Posterior cingulate gyrus (tissue), 11 donors: ENCODE measurements at places on chromosomes 12 and 14.

DNA sequence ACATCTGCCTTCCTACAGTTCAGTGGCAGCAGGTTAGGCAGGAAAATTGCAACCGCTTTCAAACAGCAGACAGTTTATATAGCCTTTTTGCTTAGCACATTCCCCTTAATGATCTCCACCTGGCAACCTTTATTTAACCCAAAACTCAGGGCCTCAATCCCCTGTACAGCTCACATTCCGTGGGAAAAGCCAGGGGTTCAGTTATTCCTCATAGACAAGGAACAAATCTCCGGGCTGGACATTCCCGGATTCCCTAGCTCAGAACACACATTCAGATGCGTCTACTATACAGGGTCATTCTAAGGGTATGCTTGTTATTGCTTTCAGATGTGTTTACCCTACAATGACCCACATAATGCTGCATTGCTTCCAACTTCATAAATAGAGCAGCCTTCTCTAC is 73.8 kb upstream of the DCN start:
- DNase-seq, result no peak

DNA sequence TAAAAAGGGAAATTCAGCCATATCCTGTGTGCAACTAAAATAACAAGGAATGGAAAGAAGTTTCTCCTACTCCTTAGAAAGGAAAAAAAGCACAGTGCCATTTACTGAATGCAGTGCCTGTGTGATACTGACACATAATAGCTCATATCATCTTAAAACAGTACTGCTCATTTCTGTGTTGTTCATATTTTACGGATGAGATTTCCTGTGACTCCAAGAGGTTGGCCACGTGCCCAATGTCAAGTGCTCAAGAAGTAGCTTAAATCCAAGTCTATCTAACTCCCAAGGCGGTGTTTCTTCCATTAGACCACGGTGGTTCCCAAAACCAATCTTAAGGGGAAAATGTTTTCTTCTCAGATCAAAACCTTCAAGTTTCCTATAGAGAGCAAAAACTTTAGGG is 20.0 kb downstream of the MAP3K9 start:
- no peak for DNase-seq

GRCh38 chr12:27252934-27253333 is 8.8 kb downstream of the STK38L start:
- DNase-seq, result no peak

- DNase-seq, result no peak
Observed at GRCh38 chr12:67920413-67920812, 68.8 kb upstream of the IFNG-AS1 start.

- DNase-seq, result no peak
Observed at GRCh38 chr14:64680714-64681065, 23.5 kb upstream of the PLEKHG3 start.

GRCh38 chr12:113165521-113166450 is 16.3 kb downstream of the CFAP73 start:
- DNase-seq, result no peak

- DNase-seq, result no peak
Observed at GRCh38 chr12:124323771-124324530, 29.1 kb downstream of the RFLNA start.

DNA sequence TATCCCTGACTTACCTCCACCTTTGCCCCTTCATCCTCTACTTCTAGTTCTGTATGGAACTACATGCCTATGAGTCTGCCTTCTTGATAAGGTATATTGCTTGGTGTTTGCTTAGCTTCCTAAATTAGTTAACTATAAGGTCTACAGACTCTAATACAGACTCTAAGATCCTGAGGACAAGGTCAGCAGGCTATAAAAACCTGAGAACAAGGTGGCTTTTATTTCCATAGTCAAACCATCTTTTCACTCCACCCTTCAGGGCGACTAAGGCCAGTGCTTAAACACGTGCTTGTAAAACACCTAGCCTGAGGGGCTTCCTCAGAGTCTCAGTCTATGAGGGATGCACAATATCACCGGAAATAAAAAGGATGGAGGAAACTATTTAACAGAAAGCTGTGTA is 36.1 kb upstream of the COL2A1 start:
- DNase-seq, result no peak

GRCh38 chr12:72144553-72144952 is 127.6 kb upstream of the TRHDE start:
- no peak for DNase-seq

GRCh38 chr14:81371802-81372201 is 28.3 kb downstream of the STON2 start:
- no peak for DNase-seq

DNA sequence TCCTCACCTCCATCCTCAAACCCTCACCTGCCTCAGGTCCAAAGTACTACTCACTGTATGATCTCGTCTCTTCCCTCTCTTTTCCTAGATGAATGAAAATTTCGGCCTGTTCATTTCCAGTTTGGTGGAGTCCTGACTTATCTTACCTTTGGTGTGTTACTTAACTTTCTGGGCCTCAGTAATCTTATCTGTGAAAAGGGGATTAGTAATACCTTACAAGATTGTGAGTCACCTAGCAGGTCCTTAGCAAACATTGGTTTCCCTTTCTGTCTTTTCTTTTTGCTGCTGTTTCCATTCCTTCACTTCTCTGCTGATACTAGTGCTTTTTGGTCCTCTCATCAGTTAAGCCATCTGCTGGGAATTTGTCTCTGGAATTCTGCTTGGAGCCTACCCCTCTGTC is 52.8 kb downstream of the AKAP6 start:
- DNase-seq, result no peak

DNA sequence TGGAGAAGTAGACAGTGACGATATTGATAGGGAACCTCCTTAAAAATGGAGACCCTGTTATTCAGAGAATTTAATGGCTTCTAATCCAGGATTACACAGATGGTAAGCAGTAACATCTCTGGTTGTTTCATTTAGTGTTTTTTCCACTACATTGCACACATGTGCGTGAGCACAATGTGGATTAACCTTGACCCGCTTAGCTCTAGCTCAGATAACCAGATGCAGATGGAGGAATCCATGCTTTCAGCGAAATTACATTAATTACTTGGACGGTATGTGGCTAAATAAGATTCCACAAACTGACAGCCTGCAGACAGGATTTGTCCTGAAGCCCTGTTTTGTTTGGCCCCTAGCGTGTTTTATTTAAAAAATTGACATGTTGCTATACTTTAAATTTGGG is 378.4 kb downstream of the CCDC91 start:
- DNase-seq, result no peak

DNA sequence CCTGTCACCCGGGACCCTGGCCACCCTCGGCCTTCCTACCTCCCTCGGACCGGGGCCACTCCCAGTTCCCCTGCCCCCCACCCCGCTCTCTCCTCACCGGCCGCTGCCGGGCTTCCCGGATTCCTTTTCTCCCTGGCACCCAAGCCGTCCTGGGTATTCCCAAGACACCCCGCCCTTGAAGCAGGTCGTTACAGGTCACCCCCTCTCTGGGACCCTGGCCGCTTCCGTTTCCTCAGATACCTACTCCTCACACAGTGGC is 493 bp downstream of the NUMB start:
- DNase-seq, result peak; percentile 86

DNA sequence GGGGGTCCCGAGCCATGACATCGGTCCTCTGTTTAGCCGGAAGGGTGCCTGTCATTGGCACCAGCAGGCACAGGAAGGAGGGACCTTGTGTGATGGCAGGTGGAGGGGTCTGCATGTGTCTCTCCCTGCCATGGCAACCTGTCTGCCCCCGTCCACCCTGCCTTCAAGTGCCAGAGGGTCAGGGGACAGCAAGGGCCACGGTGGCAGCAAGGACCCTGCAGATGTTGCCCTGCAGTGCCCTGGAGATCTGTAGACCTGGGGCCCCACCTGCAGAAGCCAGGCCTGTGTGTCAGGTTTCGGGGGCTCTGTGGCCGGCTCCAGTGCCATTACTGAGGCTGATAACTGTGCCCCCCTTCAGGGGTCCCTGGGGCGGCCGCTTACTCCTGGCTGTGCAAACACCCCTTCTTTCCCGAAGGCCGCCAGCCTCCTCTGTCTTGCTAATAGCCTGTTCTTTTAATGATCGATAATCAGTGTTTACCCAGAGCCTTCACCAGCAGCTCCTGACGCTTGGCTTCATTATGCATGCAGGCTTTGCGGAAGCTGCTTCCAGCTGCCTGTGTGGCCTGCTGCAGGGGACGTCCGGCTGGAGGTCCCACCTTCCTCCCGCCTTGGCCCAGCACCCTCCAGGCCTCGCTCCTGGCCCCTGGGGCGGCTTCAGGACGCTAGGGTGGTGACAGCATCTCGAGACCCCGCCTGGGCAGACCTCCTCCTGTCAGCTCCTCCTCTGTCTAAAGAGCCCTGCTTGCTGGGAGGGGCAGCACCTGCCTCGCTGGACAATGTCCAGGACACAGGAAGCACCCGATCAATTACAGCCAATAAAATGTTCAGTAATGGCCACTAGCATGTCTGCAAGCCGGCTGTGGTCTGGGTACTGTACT is 153.0 kb downstream of the KIF26A start:
- DNase-seq, result no peak

GRCh38 chr12:60194678-60195077 is 598.8 kb downstream of the SLC16A7 start:
- no peak for DNase-seq

DNA sequence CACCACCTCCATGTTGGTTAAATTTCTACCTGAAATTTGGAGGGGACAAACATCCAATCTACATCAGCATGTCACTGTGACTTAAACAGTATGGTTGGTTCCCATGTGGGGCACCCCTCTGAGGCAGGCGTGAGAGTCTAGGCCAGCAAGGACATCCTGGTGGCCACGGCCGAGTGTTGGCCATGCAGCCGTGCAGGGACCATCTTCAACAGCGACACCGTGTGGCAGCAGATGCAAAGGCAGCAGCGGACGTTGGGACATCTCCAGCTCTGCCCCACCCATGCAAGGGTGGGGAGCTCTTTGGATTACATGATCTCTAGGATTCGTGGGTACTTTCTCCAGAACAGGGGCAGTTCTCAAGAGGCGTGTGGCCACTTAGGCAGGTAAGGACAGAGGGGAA is 49.8 kb downstream of the NOC4L start:
- DNase-seq, result no peak

- DNase-seq, result no peak
Observed at GRCh38 chr12:51972422-51972812, 20.9 kb downstream of the ACVR1B start.

GRCh38 chr14:68937471-68938270 is 41.4 kb downstream of the ACTN1 start:
- no peak for DNase-seq

DNA sequence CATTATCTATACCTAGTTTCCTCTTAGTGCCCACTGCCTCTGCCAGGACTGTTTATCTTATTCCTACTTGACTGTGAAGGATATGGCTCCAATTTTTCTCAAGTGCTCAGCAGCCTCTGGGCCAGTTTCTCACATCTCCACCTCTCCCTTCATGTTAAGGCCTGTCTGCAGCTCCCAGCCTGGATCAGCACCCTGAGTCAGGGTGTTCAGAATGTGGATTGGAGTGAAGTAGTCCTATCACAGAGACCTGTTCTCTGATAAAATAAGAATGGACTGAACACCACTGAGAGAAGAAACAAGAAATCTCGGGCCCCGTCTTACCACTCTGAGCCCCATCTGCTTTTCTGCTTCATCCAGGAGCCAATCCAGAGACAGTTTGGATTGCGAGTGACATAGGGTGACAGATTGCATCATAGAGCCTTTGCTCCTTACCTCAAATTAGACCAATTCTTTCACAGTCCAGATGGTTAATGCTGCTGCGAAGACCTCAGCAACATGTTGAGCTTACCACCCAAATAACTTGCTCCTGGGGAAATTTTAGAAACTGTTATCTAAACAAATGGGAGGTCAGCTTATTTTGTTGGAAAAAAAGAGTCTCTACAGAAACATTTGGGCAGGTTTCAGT is 473.1 kb downstream of the PDZRN4 start:
- no peak for DNase-seq

GRCh38 chr12:113154351-113154973 is 4.9 kb downstream of the CFAP73 start:
- DNase-seq, result no peak

- no peak for DNase-seq
Observed at GRCh38 chr14:97217111-97217885, 420.1 kb downstream of the VRK1 start.

DNA sequence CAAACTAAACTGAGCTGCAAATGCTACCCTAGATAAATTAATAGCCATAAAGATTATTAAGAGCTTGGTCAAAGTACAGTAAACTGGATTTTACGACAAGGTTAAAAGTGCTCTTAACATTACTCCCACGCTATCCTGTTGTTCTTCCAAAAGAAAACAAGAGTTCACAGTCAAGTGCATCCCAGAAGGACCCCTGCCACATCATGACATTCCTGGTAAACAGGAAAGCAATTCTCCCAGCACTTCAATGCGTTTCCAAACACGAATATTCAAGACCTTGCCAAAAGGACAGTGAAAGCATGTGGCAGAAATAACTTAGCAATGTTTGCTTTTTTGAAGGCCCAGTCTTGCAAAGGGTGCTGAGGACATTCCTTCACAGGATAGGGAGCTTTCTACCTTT is 11.2 kb downstream of the SPRING1 start:
- no peak for DNase-seq

DNA sequence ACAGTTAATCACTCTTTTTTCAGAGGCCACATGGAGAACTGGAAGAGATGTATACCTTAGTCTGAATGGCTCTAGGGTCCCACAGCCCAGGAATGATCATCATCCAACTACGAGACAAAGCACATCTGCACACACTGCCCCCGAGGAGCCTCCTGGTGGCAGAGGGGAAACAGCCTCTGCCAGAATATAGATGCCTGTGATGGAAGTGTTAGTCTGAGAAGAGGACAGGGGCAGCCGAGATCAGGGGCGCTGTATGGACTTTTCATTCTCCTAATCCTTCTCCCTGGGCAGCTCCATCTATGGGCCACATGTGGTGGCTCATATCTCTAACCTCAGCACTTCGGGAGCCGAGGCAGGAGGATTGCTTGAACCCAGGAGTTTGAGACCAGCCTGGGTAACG is 82.8 kb upstream of the CAPRIN2 start:
- no peak for DNase-seq

DNA sequence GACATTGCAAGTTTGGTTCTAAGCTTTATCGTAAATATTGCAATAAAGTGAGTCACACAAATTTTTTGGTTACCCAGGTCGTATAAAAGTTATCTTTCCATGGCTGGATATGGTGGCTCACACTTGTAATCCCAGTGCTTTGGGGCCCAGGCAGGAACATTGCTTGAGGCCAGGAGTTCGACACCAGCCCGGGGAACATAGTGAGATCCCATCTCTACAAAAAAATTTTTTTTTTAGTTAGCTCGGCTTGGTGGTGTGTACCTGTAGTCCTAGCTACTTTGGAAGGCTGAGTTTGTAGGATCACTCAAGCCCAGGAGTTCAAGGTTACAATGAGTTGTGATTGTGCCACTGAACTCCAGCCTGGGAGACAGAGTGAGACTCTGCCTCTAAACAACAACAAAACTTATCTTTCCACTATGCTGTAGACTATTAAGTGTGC is 24.4 kb downstream of the PRORP start:
- DNase-seq, result no peak
